Endothelial cell of umbilical vein (primary cell): ENCODE measurements at places on chromosomes 11 and 22.

- no peak for DNase-seq
Measured at GRCh38 chr22:38153821-38154562, 27.6 kb downstream of the PLA2G6 start.

DNA sequence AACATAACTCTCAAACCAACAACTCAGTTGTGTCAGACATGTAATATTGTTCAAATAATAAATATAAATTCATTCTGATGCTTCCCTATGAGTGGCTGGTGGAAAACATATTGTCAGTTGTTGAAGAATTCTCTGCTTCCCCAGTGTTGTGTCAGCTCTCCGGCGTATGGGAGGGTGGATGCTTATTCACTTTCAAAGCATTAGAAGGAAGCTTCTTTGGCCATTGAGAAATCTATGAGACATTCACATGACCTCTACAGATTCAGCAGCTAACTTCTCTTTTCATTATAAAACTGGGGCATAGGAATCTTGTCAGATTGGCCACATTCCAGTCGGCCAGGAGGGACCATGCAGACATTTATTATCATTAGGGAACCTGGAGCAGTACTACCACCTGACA is 2.9 kb downstream of the OR51V1 start:
- peak; percentile 20 for DNase-seq

DNA sequence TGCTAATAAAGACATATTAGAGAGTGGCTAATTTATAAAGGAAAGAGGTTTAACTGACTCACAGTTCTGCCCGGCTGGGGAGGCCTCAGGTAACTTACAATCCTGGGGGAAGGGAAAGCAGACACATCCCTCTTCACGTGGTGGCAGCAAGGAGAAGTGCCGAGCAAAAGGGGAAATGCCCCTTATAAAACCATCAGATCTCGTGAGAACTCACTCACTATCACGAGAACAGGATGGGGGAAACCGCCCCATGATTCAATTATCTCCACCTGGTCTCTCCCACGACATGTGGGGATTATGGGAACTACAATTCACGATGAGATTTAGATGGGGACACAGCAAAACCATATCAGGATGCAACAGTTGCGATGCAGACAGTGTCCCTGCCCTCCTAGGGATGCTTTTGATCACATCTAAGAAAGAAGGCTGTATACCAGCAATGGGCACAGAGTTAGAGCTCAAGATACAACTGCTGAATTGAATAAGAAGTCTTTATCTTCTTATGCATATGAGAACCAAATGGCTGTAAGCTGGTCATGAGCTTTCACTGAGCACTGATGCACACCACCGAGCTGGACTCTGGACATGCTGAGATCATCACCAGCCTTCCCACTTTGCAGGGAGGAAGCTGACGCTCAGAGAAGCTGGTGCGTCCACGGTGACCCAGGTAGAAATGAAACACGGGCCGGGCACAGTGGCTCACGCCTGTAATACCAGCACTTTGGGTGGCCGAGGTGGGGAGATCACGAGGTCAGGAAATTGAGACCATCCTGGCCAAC is 255.2 kb downstream of the MN1 start:
- DNase-seq: no peak

DNA sequence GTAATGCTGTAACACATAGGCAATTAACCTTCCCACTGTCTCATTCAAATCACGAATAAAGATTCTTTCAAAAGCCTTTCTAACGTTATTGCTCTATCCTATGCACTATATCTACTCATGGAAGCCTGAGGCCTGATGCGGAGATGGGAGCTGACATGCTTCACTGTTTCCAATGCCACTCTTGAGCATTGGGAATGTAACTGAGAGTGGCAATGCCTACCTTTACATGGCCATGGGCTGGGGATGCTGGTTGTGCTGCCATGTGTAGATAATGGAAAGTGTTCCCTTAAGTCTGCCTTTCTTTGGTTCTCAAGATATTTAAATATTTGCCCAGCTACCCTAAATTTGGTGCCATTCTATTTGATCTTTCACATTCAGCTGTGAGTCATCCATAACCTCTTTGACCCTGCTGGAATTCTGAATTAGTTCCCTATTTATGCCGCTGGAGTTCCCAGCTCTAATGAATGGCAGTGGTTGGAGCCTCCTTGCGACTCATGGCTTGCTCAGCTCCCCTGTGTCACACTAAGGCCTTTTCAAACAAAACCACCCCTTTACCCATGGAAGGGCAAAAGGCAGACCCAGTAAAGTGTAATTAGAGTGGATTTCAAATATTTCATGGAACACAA is 21.4 kb upstream of the DKK3 start:
- DNase-seq: peak; percentile 52

DNA sequence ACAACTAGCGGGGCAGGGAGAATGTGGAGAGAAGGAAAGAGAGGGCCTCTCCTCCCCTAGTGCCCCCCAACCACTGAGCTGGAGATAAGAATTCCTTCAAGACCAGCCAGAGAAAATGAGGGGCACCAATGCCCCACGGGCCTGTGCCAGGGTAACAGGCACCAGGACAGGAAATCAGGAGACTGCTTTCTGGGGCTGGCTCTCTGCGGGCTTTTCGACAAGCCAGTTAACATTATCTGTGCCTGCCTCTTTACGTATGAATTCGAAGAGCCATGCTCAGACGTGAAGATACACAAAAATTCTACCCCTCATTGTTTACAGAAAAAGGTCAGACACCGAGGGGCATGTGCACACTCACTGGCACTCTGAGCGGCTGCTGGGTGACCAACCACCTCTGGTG is 52.1 kb downstream of the MYH9 start:
- no peak for DNase-seq

DNA sequence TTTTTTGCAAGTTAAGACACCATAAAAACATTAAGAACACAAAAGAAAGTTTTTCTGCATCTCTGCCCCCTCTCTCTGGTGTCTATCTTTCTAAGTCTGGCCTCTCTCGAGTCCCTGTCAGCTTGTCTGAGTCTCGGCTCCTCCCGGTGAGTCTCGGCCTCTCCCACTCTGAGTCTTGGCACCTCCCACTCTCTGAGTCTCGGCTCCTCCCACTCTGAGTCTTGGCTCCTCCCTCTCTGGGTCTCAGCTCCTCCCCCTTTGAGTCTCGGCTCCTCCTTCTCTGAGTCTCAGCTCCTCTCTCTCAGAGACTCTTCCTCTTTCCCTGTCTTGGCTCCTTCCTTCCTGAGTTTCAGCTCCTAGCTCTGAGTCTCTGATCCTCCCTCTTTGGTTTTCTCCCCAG is 72.5 kb upstream of the AMPD3 start:
- DNase-seq: no peak

DNA sequence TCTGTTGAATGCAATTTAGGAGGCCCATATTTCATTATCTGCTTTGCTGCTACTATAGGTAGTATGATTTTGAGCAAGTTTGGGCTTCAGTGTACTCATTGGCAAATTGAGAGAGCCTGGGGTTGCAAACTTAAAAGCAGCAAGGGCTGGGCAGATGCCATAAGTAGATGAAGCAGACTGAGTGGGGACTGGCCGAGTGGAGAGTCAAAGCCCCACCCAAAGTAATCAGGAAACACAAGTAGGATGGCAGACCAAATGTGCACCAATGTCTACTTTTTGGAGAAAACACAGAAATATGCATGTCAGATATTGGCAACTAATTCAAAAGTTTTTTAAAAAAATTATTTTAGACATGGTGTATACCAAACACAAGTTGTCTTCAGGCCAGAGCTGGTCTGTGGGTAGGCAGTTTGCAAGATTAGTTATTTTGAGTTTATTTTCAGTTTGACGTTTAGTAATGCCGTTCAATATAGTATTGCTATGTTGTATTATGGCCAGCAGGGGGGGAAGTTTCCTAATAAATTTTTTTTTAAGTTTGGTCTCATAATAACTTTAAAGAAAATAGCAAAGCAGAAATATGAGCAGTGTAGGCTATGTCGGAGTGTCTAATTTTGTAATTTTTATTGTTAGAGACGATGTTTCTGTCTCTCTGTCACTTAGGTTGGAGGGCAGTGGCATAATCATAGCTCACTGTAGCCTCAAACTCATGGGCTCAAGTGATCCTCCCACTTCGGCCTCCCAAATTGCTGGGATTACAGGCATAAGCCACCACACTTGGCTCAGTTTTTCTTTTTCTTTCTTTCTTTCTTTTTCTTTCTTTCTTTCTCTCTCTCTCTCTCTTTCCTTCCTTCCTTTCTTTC is 105.1 kb downstream of the HIPK3 start:
- DNase-seq: peak; percentile 65

DNA sequence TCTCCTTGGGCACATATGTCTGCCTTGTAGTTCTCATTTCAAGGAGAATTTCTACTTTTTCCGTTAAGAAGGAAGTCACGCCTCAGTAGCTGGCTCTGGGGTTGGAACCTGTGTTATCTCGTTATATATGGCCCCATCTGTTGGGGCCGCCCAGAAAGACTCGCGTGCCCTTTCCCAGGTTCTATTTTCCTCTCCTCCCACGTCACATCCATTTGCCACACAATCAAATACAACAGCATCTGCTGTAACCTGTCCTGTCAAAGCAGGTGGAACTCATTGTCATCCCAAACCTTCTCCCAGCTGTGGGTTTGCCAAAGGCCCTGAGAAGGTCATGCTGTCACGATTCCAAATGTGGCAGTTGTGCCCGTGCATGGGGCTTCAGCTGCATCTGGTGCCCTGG is 213.1 kb upstream of the ZBED5 start:
- DNase-seq: no peak

DNA sequence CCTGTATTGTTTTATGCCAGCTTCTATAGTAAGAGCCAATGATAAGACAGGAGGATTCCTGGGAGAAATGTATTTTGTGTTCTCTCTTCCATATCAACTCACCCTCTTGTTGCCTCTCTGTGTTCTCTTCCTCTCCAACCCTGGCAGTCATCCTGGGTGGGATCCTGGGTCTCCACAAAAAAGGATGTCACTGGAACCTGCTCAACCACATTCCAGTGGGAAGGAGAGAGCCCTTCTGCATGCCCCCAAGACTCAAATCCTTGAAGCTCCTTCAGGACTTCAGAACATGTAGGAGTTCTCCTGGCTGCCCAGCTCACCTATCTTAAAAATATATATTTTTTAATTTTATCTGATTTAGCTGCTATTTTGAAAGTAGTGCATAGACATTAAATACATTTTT is 26.1 kb downstream of the APOL6 start:
- no peak for DNase-seq
